ENCODE measurements at places on chromosomes 3 and 15. TPM values are rescaled to one million over a fixed set of nuclear protein-coding genes. Genes with fewer than 3 reads are reported as not detected.

- DNase-seq = no peak
Observed at GRCh38 chr3:46979958-46980497, 562 bp downstream of the NBEAL2 start.

DNA sequence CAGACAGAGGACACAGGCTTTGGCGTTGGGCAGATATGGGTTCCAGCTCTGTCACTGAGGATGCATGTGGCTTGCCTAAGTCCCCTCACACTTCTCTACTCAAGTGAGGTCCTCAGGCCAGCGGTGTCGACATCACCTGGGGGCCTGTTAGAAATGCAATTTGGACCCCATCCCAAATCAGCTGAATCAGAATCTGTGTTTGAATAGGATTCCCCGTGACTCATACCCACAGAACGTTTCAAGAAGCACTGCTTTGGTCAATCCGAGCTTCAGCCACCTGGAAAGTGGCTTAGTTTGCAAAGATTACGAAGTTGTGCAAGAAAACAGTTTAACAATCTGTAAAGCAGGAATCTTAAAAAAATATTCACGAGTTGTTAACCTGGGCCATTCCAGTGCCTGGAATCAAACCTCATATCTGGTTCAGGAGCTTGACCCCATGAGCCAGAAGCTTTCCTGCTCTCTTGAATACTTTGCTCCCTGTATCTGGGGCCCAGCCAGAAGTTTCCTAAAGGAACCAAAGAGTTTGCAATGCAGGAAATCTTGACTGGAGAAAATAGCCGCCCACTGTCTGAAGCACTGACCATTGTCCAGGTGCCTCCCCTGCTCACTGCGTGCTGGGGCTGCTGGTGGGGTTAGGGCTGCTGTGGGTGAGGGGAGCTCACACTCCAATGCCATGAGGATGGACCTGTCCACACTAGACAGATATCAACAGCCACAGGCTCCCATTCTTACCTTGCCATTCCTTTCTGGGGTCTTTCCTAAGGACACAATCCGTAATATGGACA lies 208.5 kb upstream of the LINGO1 start:
- no peak for DNase-seq

DNA sequence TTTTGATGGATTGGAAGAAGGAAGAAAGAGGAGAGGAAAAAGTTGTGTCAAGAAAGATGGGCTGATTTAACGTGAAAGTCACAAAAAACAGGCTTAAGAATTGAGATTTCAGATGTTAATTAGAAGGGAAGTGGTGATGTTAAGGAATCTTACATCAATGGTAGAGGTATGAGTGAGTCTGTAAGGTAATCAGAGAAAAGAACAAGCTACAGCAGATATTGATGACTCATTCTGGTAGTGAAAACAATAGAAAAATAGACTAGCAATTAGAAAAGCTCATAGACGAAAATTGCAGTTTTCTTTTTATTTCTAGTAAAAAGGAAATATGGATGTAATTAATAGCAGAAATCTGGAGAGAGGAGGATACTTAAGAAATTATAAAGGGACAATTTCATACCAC lies 559.6 kb downstream of the MCTP2 start:
- DNase-seq = no peak

Gene CPN2
- not detected for total RNA-seq

DNA sequence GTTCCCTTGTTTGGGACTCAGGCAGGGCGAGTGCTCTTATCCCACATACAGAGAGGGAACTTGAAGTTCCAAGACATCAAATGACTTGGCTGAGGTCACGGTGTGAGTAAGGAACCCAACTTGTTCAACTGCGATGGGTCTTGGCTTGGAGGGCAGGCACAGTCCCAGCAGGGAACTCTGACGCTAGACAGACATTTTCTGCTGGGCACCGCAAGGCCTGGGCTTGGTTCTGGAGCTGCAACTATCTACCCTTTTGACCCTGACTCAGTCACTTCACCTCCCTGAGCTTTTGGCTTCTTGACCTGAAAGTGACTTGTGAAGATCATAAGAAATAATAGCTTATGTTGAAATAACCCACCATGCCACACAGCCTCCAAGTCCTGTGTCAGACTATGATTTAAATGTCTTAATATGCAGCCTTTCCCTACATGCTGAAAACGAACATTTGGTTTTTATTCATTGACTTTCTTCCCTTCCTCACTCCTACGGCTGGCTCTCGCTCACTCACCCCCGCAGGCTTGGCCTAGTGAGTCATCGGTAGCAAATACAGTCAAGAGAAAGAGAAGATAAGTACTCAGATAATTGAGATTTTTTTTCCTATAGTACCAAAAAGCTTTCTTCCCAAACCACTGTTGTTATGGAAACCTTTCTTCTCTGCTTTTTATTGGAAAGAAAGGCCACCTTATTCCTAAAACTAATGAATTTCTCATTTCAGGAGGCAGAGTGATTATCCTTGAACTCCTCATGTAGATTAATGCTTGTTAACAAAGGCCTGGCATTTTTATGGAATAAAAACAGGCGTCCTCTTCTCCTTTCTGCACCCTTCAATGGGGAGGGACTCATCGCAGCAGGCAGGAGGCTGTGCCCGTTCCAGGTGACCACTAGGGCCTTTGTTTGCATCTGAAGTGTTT lies 178.4 kb downstream of the ATP10A start:
- DNase-seq = no peak

Gene FOXL2
- total RNA-seq = not detected

DNA sequence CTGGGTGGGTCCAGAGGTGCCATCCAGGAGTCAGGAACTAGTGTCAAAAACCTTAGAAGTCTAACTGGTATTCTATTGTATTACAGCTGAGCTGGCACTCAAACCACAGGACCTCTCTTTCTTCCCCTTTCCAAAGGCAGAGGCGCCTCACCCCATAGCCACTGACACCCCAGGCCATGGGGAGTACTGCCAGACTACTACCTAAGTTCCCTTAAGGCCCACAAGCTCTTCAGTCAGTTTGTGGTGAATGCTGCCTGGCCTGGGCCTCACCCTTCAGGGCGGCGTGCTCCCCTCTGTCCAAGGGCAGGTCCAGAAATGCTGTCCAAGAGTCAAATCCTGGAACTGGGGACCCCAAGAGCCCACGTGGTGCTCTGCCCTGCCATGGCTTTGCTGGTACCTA lies 43.0 kb upstream of the FGF7 start:
- no peak for DNase-seq

DNA sequence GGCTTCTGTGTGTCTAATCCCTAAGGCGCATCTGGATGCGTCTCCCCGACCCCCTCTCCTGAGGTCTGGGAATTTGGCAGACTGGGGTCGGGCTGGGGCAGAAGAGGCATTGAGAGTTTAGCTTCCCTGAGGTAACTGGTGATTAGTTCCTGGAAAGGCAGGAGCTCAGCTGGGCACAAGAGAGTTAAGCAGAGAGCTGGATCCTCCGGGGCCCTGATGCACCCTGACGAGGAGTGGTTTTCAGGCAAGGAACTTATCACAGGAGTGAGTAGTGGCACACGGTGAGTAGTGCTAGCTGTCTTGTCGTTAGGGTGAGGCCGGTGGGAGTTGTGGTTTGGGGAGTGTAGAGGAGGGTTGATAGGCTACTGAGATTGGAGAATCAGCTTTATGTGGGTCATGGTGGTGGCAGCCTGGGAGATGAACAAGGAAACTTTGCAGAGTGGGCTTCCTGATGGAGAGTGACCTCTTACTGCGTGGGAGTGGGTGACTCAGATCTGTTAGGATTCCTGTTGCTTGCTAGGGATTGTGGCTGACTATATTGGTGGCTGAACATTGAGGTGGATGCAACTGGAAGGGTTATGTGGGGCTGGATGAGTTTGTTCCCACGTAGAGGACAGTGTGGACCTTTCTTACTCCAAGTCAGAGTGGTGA lies 897 bp downstream of the RAD54L2 start:
- no peak for DNase-seq

- peak; percentile 90 for DNase-seq
Observed at GRCh38 chr3:183825456-183826161, at the start of gene MAP6D1. Gene MAP6D1, minus strand, starts transcription at chr3:183825577. Its CDS starts 30 bp downstream, at chr3:183825547.

Gene AHSG
- 1.1 TPM for total RNA-seq

Gene GOLGA6L7
- total RNA-seq = not detected

Gene ACP3
- total RNA-seq = 13.6 TPM

DNA sequence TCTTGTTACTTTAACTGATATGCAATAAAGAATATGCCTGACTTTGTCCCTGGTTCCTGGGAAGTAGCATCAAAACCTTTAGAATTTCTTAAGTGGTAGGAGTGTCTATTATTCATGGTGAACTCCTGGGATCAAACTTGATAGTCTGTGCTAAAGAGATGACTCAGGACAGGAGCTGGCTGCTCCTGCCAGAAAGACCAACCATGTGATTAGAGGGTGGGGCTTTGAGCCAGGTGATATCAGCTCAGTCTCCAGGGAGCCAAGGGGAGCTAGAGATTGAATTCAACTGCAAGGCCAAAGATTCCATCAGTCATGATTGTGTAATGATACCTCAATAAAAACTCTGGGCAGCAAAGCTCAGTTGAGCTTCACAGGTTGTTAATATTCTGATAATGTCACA lies 20.6 kb upstream of the TMC3 start:
- no peak for DNase-seq

Gene TNNC1
- total RNA-seq = 79.6 TPM

Gene ANKRD63
- total RNA-seq = not detected

DNA sequence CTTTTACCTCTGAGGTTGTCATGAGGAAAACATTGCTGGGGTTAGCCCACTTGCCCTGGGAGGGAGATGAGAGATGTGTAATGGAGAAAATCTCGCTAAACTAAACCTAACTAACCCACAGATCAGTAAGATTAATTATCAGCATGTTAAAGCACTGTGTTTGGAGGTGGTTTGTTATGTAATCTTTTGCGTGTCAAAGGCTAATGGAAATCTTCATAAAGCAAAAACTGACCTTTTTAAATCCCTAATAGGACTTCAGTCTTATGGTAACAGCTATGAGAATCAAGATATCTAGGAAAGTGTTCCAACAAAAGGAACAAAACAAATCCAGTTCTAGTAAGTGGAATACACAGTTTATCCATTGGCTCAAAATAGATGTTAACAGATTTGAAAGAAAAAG lies 102.7 kb downstream of the PLOD2 start:
- DNase-seq = no peak

Gene FSIP1
- total RNA-seq = not detected

GRCh38 chr3:19147905-19148767 lies at the start of gene KCNH8:
Gene KCNH8, plus strand, starts transcription at chr3:19148510. Its CDS starts 210 bp downstream, at chr3:19148720.
- DNase-seq = peak; percentile 84

DNA sequence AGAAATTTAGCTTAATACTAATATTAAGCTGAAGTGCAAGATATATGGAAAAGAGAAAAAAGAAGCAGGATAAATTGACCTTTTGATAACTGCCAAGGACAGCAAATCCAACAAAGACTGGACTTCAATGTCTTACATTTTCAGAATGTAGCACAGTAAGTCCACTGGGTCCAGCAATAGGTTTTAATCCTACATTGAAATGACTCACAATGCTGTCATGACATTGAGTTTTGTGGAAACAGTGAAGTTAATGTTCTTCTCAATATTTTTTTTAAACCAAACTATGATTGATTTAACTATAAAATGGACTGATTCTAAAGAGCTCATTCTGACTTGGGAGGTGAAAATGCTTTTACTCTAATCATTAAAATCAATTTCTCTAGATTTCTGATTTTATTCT lies 166.6 kb upstream of the ZNF717 start:
- no peak for DNase-seq

GRCh38 chr3:110806924-110807323 lies 264.7 kb upstream of the NECTIN3 start:
- DNase-seq = no peak

- DNase-seq = no peak
Observed at GRCh38 chr3:155326901-155327300, 33.4 kb upstream of the STRIT1 start.

Gene SLC12A8
- 17.8 TPM for total RNA-seq

DNA sequence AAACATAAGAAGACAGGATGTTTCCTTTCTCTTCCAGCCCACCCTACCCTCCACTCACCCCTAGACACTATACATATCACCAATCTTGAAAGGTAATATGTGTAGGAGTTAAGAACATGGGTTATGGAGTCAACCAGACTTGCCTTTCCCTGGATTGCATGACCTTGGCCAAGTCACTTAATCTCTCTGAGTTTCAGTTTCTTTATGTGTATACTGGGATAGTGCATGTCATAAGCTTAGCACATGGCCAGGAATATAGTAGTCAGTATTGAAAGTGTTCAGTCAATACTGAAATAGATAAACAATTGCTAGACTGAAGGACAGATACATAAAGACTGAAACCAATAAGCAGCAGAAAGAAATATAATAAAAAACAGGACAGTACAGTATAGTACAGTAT lies 283.2 kb upstream of the STT3B start:
- no peak for DNase-seq

DNA sequence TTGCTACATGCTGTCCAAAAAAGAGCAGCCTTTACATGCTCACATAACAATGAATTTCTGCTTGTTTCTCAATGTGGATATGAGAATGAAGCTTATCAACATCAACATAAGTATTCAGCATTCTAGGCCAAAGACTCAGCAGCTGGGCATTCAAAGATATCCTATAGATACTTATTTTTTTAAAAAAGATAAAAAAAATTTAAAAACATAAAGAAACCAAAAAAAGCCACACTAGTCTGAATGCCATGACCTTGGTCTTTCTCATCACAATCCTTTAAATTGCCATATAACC lies 182.0 kb downstream of the TNIK start:
- no peak for DNase-seq

DNA sequence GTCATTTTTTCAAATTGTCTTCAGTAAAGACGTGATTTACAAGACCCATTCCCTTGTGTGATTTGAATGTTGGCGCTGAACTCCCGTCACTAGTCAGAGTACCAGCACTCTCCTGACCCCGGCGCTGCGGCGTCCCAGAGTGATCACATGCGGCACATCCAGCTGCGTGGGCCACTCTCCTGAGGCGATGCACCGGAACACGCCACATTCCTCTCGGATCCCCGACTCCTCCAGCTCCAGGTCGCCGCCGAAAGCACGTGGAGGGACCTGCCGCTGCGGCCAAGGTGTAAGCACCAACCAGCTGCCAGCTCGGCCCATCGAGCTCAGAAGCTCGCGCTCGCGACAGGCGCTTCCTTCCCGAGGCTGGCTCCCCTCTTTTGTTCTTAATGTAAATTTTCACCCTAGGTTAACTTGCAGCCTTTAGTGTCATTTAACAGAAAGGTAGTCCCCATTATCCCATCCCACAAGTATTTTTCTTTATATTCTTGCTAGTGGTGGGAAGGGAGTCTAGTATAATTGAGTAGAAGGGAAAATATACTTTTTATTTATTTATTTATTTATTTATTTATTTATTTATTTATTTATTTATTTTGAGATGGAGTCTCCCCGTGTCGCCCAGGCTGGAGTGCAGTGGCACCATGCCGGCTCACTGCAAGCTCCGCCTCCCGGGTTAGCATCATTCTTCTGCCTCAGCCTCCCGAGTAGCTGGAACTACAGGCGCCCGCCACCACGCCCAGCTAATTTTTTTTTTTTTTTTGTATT lies 61.7 kb upstream of the VGLL3 start:
- no peak for DNase-seq

GRCh38 chr3:126391631-126392030 lies 3.1 kb upstream of the CFAP100 start:
- DNase-seq = no peak

GRCh38 chr15:42719043-42719442 lies 17.9 kb downstream of the CDAN1 start:
- no peak for DNase-seq

DNA sequence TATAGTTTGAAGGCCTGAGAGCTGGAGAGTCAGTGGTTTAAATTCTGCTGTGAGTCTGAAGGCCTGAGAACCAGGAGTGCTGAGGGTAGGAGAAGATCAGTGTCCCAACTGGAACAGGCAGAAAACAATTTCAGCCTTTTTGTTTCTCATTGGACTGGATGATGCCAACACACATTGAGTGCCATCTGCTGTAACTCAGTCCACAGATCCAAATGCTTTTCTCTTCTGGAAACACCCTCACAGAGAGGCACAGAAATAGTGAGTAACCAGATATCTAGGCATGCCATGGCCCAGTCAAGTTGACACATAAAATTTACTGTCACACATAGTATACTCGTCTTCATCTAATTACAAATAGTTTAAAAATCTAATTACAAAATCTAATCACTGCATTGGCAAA lies 100.8 kb downstream of the NEO1 start:
- no peak for DNase-seq

Data from upper lobe of left lung (tissue), 6 donors.